ENCODE measurements at places on chromosomes 4 and X.

GRCh38 chrX:53356186-53356585 lies 66.3 kb downstream of the SMC1A start:
- peak; percentile 38 for DNase-seq

DNA sequence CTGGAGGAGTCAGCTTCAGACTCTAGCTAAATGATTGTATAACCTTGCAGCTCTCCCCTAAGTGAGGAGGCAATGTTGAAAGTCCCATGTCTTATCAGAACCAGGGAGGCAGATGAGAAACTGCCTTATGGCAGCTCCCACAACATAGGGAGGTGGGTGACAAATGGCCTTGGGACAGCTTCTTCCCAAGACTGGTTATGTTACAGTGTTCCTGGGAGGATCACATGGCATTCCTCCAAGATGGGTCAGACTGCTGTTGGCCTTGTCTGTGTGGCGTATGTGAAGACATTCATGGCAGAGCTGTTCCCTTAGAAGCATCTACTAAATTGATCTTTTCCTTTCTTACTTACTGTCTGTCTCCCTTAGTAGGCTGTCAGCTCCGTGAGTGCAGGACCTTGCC lies 42.0 kb downstream of the HPRT1 start:
- no peak for DNase-seq

GRCh38 chr4:182808673-182809416 lies 108.3 kb downstream of the DCTD start:
- DNase-seq: peak; percentile 85

GRCh38 chrX:24371391-24371972 lies 11.0 kb downstream of the SUPT20HL1 start:
- peak; percentile 28 for DNase-seq

GRCh38 chrX:2283111-2283859 lies 217.5 kb downstream of the DHRSX start:
- no peak for DNase-seq

Measured in inflammatory macrophage treated with lipopolysaccharide for 4 hours (primary cell).